Activated naive CD4-positive, alpha-beta T cell treated with anti-CD3 and anti-CD28 coated beads, Interleukin-2, amount 50 U/mL, for 72 hours (primary cell): ENCODE measurements at places on chromosomes 3 and 15. TPM values are rescaled to one million over a fixed set of nuclear protein-coding genes. Genes with fewer than 3 reads are reported as not detected.

The SLC12A8 gene
- total RNA-seq = 0.34 TPM

- no peak for DNase-seq
Observed at GRCh38 chr3:31275583-31275982, 257.1 kb upstream of the STT3B start.

The TRANK1 gene
- total RNA-seq = 16.8 TPM

- DNase-seq = no peak
Observed at GRCh38 chr15:96213896-96214295, 116.6 kb upstream of the NR2F2 start.

DNA sequence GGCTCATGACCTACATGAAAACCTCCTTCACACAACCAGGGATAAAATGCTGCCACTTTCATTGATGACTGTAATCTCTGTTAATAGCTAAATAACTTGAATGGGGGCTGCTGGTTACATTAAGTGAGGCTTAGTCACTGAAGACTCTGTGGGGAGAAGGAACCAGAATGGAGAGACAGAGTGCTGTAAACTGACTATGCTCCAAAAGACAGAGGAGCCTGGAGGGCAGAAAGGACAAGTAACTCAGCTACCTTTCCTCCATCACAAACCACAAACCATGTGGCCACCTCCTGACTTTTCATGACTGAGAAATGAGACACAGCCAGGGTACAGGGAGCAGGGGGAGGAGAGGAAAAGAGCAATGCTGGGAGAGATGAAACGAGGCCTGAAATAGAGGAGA is 97.1 kb upstream of the TRIM42 start:
- no peak for DNase-seq

GRCh38 chr15:36688310-36689011 is 109.0 kb downstream of the CDIN1 start:
- no peak for DNase-seq

The LRCH3 gene
- 74.9 TPM for total RNA-seq

- DNase-seq = no peak
Observed at GRCh38 chr3:128547368-128547987, 54.5 kb upstream of the GATA2 start.

GRCh38 chr3:36681867-36682266 is 82.5 kb downstream of the DCLK3 start:
- no peak for DNase-seq

DNA sequence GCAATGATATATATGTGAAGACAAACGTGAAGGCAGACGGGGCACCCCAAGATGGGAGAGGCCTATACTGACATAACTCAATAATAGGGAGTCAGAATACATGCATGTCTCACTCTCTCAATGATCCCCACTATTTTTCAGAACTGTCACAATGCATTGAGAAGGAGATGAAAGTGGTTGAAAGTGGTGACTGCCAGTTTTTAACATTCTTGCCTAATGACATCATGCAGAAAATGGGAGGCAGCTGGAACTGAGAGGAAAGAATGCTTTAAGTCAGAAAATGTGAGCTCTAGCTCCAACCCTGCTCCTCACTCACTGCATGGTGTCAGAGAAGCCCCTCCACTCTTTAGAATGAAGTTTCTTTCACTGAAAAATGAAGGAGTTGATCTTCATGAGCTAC is 55.3 kb upstream of the P2RY1 start:
- DNase-seq = no peak

The CMTM7 gene
- 59.9 TPM for total RNA-seq

GRCh38 chr15:74541494-74542165 is 610 bp downstream of the ARID3B start:
- DNase-seq = peak; percentile 72

- DNase-seq = no peak
Observed at GRCh38 chr3:149535333-149535685, 60.8 kb downstream of the TM4SF4 start.

GRCh38 chr3:184781801-184782200 is 30.2 kb upstream of the VPS8 start:
- no peak for DNase-seq

DNA sequence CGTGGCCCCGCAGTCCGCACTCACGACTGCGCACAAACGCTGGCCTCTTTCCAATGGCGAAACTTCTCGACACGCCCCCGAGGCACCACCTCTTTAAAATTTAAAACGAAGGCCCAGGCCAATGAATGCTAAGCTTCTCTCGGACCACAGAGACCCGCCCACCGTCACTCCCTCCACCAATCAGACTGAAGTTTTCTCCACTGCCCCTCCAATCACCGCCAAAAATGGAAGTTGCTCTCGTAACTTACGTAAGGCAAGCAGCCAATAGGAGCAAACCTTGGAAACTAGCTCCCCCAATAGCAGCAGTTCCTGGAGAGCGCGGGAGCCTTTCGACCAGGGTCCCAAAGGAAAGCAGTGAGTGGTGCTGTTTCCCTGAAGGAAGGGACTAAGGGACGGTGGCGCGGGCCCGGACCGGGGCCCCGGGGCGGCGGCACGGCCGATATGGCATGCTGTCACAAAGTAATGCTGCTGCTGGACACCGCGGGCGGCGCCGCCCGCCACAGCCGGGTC is at the start of gene TICRR:
TICRR (plus strand) TSS at position 324 of the 510 bp plus-strand sequence; CDS start at position 442, 118 bp downstream.
- DNase-seq = peak; percentile 89

The TMED3 gene
- 37.9 TPM for total RNA-seq

DNA sequence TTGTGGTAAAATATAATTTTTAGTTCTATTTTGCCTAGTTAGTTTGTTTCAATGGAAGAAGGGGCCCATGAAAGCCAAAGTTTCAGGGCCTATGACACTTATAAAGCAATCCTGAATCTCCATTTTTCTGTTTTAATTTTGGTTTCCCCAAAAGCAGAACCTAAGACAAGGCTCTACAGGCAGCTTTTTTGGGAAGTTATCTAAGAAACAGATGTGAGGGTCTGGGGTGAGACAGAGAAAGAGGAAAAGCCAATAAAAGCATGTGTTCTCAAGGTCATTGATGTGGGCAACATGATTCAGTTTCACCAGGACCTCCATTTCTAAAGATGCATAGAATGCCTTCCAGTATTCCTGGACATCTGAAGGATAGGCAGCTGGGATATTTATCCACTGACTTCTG is 598.5 kb downstream of the PDCD6IP start:
- no peak for DNase-seq

GRCh38 chr15:62737551-62737950 is 305.0 kb upstream of the TPM1 start:
- DNase-seq = no peak

- no peak for DNase-seq
Observed at GRCh38 chr3:125313060-125313635, 62.0 kb downstream of the ZNF148 start.

GRCh38 chr15:95972041-95972553 is 358.4 kb upstream of the NR2F2 start:
- no peak for DNase-seq

GRCh38 chr3:5426094-5426883 is 238.8 kb downstream of the EDEM1 start:
- DNase-seq = peak; percentile 78

DNA sequence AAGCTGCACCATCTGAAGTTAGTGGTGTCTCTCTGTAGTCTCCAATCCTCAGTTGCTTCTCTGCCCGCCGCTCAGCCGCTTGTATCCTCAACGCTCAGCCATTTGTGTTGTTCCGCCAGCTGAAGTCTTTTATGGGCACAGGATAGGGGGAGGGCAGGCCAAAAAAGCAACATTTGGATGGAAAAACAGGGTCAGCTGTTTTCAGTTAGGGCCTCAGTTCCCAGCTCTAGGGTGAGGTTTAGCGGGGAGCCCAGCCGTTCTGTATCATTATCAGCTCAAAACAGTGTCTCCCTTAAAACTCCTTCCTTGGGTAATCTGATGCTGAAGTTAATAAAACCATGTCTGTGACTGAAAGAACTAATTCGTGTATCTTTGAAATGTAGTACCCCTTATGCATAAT is 329.5 kb upstream of the AZI2 start:
- DNase-seq = no peak

GRCh38 chr15:58380280-58380945 is 51.4 kb upstream of the LIPC start:
- no peak for DNase-seq

The ABHD10 gene
- 68.1 TPM for total RNA-seq

- DNase-seq = no peak
Observed at GRCh38 chr15:48962662-48963523, 826 bp downstream of the SHC4 start.

- DNase-seq = no peak
Observed at GRCh38 chr3:168094580-168094876, 1.2 kb downstream of the GOLIM4 start.

GRCh38 chr15:61076598-61077170 is 152.4 kb downstream of the RORA start:
- DNase-seq = no peak

DNA sequence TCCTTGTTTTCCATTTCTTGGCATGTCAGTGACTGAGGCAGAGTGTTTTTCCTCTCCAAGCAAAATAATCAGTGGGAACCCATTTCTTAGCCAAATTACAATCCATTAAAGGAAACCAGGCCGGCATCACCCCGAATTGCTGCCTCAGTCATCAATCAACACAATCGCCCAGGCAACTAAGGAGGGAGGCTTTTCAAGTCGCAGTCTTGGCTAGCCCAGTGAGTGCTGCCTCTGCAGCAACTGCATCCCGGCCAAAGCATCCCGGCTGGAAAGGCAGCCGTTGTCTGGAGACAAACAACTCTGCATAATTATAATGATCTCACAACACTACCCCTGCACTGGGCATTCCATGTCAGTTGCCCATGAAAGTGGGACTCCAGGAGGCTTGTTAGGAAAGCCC is 213.5 kb upstream of the PRICKLE2 start:
- DNase-seq = no peak

DNA sequence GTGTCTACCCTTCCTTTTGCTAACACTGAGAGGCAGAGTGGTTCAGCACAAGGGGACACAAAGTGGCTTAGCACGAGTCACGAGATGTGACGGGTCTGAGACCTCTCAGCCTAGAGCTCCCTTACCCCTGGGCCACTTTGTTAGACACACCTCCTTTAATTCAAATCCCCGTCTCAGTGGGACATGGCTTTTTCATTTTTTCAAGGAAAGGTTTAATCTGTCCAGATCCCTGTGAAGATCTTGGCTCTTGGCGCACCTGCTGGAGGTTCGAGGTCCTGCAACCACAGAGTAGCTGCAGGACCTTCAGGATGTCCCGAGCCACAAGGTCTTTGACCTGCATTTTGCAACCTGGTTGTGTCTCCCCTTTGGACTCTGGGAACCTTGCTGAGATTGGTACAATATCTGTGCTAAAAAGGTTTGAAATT is 52.0 kb downstream of the LPP start:
- DNase-seq = no peak

DNA sequence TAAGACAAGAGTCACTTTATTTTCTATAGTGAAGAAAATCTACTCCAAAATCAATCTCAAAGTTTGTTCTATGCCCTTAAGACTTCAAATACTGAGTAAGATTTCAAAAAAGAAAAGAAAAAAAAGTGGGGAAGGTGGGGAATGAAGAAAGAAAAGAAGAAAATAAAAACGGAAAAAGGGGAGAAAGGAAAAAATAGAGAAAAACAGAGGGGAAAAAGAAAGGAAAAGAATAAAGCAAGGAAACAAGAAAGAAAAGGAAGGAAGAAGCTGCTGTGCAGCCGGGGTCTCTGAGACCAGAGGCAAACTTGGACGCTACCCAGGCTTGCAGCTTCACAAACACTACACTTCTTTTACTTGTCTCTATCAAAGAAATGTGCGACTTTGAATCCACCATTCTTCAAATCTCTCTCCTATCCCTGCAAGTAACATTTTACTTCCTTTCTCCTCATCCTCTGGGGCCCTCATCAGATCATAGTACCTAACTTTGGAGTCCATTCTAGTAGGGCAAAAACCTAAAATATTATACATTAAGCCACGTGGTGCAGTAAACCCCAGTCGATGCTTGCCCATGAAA is 279.8 kb downstream of the FOXP1 start:
- no peak for DNase-seq
